ENCODE measurements at places on chromosomes 2 and 18.
A peak's percentile ranks its signal among the peaks of the same experiment; 100 is the strongest.

GRCh38 chr18:60329131-60329530 is 43.4 kb downstream of the MC4R start:
- DNase-seq: no peak

DNA sequence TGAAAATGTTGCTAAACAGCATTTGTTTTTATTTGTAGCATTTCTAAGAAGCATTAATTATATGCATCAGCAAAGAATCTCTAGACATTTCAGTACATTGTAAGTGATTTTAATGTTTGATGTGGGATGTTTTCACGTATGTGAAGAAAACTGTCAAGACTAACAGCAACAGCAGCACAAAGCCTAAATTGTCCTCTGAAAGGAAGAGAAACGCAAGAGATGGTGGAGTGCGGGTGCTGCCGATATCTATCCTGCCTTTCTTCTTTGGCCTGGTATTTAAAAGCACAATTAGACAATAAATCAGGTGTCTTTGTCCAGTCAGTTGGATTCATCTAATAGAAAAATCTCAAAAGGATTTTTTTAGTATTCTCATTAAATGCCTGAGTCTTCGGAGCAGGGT is 3.1 kb downstream of the TWIST2 start:
- no peak for DNase-seq

DNA sequence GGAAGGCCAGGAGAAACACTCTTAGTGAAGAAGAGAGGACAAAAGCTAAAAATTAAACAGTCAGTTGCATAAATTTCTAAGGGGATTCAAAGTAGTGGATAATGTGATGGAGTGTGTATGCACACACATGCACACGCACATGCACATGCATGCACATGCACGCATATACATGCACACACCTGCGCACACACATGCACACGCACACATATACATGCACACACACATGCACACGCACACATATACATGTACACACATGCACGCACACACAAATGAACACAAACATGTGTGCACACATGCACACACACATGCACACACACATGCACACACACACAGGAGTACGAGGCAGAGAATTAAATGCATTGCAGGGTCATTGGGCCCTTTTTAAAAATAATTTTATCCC is 117.6 kb downstream of the DNER start:
- DNase-seq: no peak

DNA sequence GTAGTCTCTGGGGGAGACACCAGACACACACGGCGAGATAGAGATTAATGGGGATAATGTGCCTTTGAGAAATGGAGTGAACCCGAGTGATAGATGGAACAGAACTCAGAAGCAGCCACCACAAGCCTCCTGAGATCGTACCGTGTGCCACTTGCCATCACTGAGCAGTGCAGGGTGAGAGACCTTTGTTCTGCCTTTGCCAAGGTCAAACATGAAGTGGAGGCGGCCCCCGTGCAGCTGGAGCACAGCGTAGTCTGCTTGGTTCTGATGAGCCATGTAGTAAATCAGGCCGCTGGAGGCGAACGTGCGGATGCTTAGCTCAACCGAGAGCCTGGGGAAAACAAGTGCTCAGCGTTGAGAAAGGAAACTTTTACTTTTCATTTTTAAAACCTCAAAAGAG is 167.0 kb downstream of the LAMA1 start:
- DNase-seq: no peak

DNA sequence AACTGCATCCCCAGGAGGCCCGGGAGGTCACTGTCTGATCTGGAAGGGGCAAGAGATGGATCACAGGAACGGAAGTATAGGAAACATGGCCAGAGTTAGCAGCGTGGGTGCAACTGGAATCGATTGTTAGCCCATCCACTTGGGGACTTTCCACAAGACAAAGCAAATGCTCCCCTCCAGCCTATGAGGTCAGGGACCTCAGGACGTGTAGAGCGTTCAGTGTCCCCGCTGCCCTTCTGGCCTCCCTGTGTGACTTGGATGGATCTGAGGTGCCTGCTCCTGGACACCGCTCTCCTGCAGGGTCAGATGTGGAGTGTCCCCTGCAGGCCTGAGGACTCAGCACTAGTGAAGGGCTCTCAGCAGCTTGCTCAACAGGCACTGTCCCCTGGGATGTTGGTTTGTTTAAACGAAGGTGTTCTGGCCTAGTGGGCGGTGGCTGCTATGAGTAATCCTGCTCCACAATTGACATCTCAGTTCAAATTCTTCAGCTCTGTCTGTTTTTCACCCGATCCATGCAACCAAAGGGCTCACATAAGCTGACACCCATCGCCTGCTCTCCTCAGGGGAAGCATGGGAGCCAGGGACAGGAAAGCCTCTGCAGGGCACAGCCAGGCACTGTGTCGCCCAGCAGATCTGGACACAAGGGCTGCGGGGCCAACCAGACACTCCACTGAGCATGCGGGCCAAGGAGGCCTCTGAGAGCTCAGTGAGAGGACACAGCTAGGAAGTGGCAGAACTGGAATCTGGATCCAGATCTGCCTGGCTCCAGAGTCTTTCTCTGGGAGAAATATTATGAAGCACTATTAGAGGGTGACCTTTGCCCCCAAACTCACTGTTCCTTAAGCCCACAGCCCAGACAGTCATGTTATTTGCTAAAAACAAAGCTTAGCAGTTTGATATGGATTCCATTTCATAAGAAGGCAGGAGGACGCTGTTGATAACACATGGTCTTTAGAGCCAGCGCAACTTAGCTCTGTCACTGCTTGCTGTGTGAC is 78.5 kb downstream of the RHOB start:
- peak; percentile 41 for DNase-seq

GRCh38 chr2:23926290-23926749 is 603 bp downstream of the ATAD2B start:
- no peak for DNase-seq

DNA sequence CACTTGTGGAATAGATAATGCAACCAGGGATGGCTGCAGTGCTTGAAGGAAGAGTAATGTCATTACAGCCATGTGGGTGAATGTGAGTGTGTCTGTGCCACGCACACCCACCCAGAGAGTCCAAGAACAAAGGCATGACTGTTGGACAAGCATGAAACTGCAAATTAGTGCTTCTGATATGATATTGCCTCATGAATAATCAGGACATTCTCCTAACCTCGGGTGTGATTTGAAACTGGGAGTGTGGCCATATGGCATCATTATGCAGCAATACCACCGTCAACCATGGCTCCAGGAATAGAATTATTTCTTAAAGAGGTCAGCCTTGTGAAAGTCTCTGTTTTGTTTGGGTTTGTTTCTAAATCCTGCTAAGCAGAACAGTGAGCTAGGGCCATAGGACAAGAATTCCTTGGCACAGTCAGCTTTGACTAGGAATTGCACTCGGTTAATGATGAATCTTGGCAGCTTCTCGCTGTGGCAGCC is 678.0 kb upstream of the RAB6C start:
- no peak for DNase-seq

GRCh38 chr2:49162151-49162550 is 7.8 kb upstream of the FSHR start:
- no peak for DNase-seq

Data from H1 (cell line).